ENCODE measurements at places on chromosomes 7 and 10.

GRCh38 chr10:23899166-23899565, 309.8 kb upstream of the KIAA1217 start:
- no peak for DNase-seq

DNA sequence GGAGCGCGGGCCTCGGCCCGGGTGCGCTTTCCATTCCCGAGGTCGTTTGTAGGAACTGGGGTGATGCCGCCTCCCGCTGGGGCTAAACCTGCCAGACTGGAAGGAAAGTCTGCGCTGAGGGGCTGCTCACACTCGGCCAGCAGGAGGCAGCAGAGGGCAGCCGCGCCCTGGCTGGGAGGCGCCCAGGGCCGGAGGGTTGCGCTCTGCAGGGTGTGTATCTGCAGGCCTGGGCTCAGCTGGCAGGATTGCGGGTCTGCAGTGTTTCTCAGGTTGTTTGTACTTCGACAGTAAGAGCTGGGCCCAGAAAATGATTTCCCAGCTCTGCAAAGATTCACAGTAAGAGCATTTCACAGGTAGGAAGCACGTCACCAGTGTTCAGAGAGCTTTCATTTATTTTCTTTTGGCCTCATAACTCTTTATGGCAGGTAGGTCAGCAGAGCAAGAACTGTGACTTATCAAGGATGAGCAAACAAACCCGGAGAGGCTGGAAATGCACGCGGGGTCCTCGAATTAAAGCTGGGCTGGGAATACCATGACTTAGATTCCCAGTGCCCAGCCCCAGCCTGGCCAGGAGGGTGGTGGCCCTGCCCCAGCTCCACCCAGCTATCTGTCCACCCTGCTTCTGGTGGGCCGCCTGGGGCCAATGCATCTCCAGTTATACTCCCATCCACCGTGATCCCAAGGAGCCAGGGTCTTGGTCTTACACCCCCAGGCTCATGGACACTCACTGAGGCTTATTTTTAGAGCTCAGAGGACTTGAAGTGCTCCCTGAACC, 15.2 kb upstream of the PPP2R2D start:
- peak; percentile 77 for DNase-seq

DNA sequence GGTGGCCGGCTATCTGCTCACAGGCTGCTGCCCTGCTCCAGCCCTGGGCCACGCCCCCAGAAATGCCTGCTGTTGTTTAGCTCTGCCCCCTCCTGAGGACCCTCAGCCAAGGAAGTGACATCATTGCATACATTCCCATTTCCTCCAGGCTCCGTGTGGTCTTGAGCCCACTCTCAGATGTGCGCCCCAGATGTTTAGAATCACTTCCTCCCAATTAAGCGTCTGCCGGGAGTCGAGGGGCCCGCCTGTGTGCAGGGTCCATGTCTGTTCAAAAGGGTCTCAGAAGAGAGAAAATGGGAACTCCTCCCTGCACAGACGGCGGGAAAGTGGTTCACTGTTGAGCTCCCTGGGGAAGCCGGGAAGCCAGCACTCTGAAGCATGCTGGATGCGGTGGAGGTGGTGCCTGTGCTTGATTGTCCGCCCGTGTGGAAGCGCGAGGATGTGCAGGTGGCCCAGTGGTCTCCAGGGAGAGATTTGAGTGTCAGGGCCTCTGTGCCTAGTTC, 116.9 kb upstream of the PPIF start:
- DNase-seq: no peak

GRCh38 chr7:156090988-156091387, 278.7 kb upstream of the SHH start:
- DNase-seq: no peak

DNA sequence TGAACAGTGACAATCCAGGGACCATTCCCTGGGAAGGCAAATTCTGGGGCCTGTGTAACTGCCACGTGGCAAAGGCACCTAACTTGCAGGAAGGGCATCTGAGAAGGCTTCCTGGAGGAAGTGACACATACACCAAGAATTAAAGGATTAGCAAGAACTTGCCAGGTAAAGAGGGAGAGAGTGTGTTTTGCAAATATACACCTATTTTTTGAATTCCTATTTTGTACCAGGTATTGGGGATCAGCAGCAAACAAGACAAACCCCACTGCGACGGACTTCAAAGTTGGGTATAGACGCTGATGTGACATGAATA, 206.5 kb upstream of the ZMIZ1 start:
- no peak for DNase-seq

- DNase-seq: no peak
Measured at GRCh38 chr10:77182803-77183202, 454.8 kb downstream of the KCNMA1 start.

DNA sequence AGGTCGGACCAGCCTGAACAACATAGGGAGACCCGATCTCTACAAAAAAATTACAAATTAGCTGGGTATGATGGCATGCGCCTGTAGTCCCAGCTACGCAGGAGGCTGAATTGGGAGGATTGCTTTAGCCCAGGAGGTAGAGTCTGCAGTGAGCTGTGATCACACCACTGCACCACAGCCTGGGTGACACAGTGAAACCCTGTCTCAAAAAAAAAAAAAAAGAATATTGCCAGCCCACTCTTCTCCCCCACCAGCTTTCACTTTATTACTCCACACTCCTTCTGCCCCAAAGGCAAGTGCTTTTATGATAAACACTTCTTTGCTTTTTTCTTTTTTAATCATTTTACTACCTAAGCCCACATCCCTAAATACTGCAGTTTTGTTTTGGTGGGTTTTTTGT, 14.8 kb downstream of the RAB19 start:
- no peak for DNase-seq

DNA sequence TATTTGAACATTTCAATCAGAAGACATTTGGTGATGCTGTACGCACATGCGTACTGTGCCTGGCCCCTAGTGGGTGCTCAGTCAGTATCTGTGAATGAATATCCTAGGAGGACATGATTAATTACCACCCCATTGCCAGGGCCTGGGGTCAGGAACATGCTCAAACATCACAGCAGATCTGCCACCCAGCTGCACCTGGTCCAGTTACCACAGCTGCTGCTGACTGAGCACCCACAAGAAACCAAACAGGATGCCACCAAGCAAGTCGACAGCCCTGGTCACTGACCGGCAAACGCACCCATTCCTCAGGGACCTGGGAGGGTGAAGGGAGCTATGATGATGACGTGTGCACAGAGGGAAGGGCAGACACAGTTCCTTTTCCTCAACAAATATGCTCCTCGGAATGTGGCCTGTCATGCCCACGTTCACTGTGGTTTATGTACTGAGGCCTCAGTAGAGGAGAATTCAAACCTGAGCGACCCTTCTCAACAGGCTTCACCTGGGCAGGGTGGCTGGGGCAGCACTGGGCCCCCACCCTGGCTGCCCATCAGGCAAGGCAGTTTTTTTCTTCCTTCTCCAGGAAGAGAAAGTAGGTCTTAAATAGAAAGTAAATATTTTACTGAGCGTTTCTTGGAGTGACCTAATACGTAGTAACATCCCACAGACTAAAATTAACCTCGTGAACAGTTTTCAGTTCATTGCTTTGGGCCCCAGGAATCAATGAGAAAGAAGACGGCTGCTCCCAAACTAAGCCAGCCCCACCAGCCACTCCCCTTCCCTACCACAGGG, 13.4 kb downstream of the CTBP2 start:
- no peak for DNase-seq

DNA sequence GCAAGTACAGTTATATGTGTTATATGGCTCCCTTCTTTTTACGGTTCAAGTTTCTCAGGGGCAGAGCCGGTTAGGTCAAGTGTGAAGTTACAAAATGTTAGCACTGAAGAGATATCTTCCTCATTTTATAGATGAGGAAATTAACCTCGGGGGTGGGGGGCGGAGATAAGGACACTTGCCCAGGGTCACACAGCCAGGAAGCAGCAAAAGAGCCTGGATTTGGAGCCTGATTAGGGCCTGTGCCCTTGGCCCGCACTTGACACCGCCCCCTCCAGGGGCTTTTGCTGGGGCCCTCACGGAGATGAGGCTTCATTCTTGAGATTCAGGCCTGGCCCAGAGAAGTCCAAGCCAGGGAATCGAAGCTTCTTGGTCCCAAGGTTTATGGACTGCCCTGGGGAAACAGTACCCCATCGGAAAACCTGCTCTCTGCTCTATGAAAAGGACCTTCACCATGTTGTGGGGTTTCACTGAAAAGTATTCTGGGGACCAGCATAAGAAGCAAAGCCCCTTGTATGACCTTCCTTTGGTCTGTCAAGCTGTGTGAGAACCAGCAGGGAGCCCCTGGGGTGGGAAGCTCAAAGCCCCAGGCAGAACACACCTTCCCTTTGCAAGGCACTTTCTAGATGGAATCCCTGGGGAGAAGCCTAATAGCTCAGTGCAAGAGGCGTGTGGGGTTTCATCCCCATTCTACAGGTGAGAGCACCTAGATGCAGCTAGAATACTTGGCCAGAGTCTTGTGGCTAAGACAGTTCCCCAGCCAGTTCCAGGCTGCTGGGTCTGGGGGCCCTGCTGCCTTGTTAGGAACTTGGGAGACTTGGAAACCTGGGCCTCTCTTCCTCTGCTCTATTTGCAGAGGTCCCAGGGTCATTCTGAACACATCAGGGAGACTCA, 21.9 kb downstream of the UNC5B start:
- DNase-seq: no peak

GRCh38 chr10:10782603-10783002, 235.1 kb upstream of the CELF2 start:
- DNase-seq: no peak

DNA sequence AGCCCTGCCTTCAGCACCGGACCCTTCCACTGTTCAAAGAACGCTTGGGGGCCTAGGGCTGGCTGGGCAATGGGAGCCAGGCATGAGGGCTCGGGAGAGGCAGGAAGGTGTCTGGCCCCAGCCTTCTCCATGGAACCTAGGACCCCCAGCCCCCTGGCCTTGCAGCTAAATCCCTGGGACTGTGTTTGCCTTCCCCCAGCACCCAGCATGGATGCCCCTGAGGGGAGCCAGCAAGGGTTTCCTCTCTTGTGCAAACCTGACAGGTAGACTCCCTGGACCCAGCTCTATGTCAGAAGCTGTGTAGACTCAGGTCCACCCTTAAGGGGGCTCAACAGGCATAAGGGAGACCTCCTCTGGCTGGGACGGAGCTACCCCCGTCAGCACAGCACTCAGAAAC, 288.0 kb downstream of the GRID1 start:
- no peak for DNase-seq

- no peak for DNase-seq
Measured at GRCh38 chr10:63760708-63761047, 239.5 kb downstream of the REEP3 start.

DNA sequence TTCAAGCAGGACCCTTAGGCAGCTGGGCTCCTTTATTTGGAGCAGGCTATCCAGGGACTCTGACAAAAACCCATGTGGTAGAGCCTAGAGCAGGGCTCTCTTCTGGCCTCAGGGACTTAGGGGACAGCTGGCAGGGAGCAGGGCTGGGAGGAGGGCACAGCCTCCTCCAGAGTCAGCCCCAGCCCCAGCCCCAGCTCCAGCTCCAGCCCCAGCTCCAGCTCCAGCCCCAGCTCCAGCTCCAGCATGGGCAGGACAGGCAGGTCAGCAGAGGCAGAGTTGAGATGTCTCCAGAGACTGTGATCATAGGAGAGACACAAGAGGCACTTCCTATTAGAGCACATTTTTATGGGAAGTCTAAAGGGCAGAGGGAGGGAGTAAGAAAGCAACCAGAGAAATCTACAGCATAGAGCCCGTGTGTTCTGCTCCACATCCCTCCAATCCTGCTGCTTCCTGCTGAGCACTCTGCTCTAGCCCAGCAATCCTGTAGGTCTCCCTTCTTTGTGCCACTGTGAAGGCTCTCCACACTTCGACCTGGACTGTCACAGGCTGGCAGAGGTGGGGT, 13.3 kb upstream of the C10orf53 start:
- DNase-seq: no peak

GRCh38 chr7:2803342-2803692, 40.8 kb downstream of the GNA12 start:
- DNase-seq: no peak

DNA sequence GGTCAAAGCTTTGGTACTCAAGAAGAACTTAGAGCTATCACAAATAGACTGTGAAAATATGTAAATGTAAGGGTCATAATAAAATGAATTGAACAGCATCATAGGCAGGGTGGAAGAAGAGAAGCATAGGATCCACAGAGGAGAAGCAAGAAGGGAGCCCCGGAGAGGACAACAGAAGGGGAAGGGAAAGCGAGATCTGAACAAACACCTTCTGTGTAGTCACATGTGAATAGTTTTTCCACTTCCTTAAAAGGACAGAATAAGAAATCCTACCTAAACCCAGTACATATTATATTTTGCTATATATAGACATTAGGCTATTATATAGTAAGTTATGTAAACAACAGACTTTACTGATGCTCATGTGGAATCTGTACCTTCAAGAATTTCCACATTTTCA, 160.2 kb downstream of the DKK1 start:
- DNase-seq: no peak

DNA sequence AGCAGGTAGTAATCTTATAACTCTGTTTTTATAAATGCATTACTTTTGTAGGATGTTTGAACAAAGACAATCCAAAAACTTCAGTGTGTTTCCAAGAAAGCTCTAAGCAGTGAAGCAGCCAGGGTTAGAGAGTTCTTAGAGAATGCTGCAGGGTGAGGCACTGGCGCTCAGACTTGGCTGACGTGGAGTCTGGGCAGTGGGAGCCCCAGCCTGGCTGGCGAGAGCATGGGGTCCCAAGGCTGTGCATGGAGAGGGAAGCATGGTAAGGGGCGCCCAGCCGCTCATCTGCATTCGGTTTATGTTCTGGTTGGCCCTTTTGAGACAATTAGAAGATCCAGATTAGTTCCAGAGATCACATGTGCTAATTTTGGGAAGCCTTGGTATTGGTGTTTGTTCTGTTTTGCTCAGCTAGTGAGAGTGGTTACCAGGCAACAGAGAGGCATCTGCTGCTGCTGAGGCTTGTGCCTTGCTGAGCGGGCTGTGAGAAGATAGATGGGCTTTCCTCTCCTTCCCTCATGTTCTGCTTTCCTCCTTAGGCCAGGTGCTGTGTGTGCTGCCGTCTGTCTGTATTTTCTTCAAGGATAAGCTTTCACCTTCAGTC, 10.3 kb downstream of the SUN1 start:
- no peak for DNase-seq

GRCh38 chr7:126589068-126589684, 663.6 kb downstream of the GRM8 start:
- no peak for DNase-seq

DNA sequence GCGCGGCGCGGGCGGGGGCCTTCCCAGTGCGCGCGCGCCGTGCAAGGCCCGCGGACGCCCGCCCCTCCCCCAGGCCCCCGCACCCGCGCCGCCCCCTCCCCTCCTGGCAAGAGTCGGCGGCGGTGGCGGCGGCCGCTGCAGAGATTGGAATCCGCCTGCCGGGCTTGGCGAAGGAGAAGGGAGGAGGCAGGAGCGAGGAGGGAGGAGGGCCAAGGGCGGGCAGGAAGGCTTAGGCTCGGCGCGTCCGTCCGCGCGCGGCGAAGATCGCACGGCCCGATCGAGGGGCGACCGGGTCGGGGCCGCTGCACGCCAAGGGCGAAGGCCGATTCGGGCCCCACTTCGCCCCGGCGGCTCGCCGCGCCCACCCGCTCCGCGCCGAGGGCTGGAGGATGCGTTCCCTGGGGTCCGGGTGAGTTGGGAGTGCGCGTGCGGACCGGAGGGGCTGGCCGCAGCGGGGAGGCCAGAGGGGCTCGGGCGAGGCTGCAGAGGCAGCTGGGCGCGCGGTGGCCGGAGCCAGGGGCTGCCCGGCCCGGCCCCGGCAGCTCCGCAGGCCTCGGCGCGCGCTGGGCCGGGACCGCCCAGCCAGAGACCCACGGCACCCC, at the start of gene BMPR1A:
TSS of gene BMPR1A (plus strand) at position 109 of the 602 bp plus-strand sequence. CDS start 119,400 bp downstream, outside the sequence.
- no peak for DNase-seq

Measured in activated CD8-positive, alpha-beta memory T cell treated with anti-CD3 and anti-CD28 coated beads for 1 hour (primary cell).